ENCODE measurements at places on chromosomes 4 and X.

- no peak for DNase-seq
These were observed 47.2 kb downstream of the SYNPO2 start for GRCh38 chr4:118935819-118936218.

GRCh38 chr4:184815046-184815877 is 10.5 kb downstream of the ACSL1 start:
- peak; percentile 65 for DNase-seq

DNA sequence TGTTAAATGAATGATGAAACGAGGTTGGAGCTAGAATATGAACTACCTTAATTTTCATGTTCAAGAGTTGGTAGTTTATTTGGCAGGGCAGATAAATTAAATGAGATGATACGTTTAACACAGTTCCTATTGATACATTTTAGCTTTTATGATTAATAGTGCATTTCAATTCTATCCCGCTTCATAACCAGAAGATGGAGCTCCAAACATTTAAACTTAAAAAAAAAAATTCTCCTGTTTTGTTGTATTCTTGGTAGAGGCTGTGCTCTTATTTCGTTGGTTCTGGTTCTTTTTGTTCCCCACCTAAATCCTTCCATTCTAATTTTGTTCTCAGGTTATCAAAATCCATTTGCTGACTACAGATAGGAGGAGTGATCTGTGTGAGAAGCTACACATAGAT is 71.8 kb upstream of the PTPN13 start:
- no peak for DNase-seq

DNA sequence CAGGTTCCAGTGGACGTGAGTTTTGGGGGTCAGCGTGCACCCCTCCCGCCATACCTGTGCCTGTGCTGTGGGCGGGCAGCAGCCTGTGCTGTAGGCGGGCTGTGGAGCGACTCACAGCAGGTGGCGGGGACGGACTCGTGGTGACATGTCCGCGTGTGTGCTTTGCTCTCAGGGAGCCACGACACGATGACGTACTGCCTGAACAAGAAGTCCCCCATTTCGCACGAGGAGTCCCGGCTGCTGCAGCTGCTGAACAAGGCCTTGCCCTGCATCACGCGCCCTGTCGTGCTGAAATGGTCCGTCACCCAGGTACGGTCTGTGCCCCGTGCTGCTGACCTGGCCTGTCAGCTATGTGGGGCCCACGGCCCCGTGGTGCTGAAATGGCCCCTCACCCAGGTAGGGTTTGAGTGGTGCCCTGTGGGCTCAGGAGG is 7.4 kb downstream of the PLCXD1 start:
- no peak for DNase-seq

- no peak for DNase-seq
These were observed 32.7 kb upstream of the JADE1 start for GRCh38 chr4:128776794-128777216.
